ENCODE measurements at places on chromosomes 3 and 15.

GRCh38 chr15:60356832-60357231 lies 41.0 kb downstream of the ANXA2 start:
- DNase-seq, result no peak

DNA sequence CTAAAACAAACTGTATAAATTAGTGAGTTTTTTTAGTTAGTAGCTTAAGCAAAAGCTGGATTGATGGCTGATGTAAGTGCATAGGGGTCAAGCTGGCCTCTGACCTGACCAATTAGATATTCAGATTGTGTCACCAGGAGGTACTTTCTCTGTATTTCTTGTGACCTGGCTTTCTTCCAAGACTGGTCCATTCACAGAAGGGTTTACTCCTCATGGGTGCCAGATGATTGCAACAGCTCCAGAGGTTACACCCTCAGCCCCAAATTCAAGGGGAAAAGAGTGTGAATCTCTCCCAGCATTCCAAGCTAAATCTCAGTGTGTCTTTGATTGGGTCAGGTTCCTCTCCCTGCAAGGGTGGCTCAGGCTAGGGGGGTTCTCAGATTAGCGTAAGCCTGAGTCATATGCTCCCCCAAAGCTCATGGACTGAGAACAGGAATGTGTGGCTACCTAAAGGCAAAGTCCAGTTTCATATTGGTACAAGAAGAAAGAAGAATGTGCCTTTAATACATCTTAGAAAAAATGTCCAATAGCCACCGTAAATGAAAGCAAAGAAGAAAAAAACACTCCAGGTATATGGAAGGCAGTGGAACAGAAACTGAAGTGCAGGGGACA lies 16.5 kb downstream of the PML start:
- no peak for DNase-seq

GRCh38 chr3:66469220-66469640 lies 31.6 kb downstream of the LRIG1 start:
- no peak for DNase-seq

DNA sequence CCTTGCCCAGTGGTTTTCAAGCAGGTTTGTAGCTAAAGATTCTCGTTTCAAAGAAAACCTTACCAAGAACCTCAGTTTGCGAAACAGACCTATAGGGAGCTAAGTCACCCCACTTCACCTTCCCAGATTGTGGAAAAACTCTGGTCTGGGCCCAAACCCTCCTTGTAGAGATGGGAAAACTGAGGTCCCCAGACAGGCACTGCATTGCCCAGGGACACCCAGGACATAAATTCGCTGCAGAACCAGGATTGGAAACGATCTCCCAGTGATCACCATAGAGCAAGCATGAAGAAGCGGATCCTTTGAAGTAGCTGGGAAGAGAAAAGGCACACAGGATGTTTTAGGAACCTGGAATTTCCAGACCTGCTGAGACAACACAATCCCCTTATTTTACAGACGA lies 85.6 kb upstream of the PIAS1 start:
- DNase-seq, result no peak

DNA sequence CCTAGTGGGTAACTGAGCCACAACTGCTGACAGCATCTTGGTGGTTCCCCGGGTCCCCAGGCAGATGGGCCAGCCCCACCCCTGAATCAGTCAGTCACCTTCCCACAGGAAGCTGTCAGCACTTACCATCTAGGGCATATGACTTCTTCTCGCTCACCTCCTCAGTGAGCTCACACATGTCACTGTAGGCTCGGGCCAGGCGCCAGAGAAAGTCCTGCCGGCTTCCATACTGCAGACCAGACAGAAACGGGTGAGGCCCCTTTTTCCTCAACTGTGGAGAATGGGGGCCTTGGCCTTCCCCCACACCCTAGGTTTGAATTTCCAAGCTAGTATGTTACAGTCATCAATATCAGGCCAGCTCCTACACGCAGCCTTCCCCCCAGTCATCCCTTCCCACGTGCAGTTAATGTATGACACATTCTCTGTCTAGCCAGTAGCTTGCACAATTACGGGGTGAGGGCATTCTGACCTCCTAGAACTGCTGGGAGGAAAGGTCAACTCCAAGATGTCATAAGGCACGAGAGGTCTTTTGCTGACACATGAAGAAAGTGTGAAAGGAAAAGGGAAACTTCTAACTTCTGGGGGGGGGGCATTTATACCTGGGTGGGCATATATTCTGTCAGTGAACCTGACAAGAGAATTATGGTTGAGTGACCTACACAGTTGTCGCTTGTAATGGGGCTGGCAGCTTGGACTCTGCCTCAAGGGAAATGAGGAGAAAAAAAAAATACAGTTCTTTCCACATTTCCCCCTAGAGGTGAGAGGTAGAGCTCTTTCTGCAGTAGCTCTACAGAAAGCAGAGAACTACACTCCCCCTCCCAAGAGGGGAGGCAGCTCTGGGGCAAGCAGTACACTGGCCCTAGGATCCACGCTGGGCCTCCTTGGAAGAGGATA lies 10.9 kb downstream of the RMDN3 start:
- peak; percentile 24 for DNase-seq
